PC-3 (cell line): ENCODE measurements at places on chromosomes 12 and 14. TPM values are rescaled to one million over a fixed set of nuclear protein-coding genes. Genes with fewer than 3 reads are reported as not detected.

LIN7A gene
- not detected in 2 replicates for total RNA-seq

PCNX1 gene
- total RNA-seq, result 21.5 and 23.3 TPM in 2 replicates

TRHDE gene
- total RNA-seq, result 16.5 and 17.7 TPM in 2 replicates

NKX2-1 gene
- total RNA-seq, result not detected in 2 replicates

PDZRN4 gene
- total RNA-seq, result not detected in 2 replicates

ZDHHC22 gene
- 0.15 and 0.81 TPM in 2 replicates for total RNA-seq

ASIC1 gene
- total RNA-seq, result 6.0 and 6.3 TPM in 2 replicates

ISCU gene
- total RNA-seq, result 120 and 181 TPM in 2 replicates

PTGER2 gene
- total RNA-seq, result 4.6 and 4.7 TPM in 2 replicates

SOCS4 gene
- 21.9 and 22.5 TPM in 2 replicates for total RNA-seq

POTEM gene
- 0.12 TPM in 1 of 2 replicates, not detected in the other for total RNA-seq
